Stimulated activated CD8-positive, alpha-beta memory T cell treated with anti-CD3 and anti-CD28 coated beads, Interleukin-15, amount 100 ng/mL, for 24 hours (primary cell): ENCODE measurements at places on chromosomes 4 and X.

DNA sequence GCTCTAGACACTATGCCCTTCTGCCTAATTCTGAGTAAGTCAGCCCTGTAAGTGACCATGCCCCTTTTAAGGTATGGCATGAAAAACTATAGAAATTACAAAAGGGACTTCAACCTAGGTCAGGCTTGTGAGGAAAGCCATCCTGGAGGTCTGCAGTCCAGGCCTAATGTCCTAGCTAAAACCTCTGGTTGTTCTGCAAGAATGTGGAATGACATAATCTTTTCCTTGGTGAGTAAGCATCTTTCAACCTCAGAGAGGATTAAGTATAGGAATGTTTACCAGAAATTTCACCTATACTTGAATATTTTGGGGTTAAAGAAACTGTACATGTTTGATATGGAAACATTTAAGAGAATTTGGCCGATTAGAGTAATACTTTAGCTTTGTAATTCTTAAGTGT lies 23.8 kb upstream of the HPSE start:
- DNase-seq = no peak

- no peak for DNase-seq
These were observed 88.2 kb upstream of the TFDP3 start for GRCh38 chrX:133306316-133306715.

GRCh38 chrX:133053861-133054598 lies 42.9 kb downstream of the USP26 start:
- DNase-seq = no peak

DNA sequence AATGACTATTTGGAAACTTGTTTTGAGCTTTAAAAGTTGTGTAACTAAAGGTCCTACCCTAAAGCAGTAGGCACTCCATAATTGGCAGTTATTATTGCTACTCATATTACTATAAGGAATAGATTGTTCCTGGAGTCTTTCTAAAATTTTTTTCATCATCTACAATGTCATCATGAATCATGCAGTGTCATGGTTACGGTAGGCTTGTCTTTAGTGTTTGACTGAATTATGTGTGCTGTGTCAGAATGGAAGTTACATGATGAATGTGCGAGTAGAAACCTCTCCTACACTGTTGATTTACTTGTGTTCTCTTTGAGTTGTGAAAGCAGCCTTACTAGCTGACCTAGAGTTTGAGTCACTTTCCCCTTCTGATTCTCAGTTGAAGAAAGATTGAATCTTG lies 1099.9 kb downstream of the RAPGEF2 start:
- no peak for DNase-seq

DNA sequence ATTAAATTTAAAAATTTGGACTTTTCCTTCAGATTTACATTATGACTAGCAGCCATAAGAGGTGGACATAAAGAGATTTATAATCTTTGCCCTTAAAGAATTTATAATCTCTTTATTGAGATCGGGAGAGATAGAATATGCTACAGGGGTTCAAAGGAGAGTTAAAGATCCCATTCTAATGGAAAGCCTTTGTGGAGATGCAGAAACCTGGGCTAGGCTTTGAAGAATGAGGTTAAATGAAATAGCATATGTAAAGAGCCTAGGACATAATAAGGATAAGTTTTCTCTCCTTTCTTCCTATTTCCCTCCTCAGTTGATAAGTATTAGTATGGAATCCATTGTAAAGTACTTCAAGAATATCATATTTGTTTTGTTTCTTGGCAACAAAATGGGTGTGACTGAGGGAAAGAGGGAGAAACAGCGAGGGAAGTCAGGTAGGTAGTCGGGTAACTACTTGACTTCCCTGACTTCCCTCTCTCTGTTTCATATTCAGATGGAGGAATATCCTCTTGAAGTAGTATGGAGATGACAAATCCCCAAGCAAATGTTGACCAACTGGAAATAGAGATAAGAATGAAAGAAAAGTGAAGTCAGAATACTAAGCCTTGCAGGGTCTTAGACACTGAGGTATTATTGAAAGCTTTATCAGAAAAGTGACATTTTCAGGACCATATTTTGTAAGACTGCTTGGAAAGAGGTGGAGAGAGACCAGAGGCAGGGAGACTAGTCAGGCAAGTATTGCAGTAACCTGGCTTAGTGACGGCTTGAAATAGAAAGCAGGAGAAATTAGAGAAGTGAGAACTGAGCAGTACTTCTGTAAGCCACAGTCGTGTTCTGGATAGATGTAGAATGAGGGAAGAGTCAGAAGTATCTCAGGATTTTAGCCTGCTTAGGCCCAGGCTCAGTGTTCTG lies 82.9 kb downstream of the PDLIM5 start:
- no peak for DNase-seq

- DNase-seq = no peak
These were observed 66.6 kb downstream of the TRMT44 start for GRCh38 chr4:8507196-8507570.

- DNase-seq = no peak
These were observed 856.9 kb upstream of the FRG1 start for GRCh38 chr4:189083769-189084168.
